ENCODE measurements at places on chromosomes 2 and 18.

DNA sequence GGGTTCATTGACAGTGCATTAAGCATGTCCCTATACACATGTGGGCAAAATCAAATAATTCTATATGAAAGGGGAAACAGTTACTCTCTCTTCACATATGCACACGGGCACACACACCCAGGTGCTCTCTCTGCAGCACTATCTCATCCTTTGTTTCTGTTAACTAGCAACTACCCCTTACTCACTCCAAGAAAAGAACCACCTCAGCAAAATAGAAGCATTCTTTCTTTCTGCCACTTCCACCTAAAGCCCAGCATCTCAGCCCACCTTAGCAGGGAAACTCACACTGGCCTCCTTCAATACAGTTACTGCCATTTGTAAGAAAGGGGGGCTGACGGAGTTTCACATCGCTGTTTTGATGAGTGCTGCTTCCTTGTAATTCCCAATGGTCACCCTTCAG lies 216.3 kb upstream of the ID2 start:
- no peak for DNase-seq

DNA sequence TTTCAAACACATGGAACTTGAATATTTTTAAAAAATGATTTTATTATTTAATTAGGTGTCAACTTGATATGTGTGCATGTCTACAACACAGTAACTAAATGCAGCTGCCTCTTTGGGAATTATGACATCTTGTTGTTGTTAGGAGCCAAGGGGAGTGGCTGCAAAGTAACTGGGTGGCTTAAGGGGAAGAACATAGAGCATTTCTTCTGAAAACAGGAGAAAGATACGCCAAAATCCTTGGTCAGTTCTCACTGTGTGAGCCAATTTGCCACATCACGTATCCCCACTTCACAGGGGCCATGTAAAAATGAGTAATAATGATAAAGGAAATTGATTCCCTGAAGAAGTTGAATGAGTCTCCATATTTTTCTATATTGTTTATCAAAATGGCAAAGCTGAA lies 309.8 kb upstream of the COL3A1 start:
- no peak for DNase-seq

GRCh38 chr2:230925879-230926765 lies 1.1 kb upstream of the GPR55 start:
- DNase-seq = no peak

DNA sequence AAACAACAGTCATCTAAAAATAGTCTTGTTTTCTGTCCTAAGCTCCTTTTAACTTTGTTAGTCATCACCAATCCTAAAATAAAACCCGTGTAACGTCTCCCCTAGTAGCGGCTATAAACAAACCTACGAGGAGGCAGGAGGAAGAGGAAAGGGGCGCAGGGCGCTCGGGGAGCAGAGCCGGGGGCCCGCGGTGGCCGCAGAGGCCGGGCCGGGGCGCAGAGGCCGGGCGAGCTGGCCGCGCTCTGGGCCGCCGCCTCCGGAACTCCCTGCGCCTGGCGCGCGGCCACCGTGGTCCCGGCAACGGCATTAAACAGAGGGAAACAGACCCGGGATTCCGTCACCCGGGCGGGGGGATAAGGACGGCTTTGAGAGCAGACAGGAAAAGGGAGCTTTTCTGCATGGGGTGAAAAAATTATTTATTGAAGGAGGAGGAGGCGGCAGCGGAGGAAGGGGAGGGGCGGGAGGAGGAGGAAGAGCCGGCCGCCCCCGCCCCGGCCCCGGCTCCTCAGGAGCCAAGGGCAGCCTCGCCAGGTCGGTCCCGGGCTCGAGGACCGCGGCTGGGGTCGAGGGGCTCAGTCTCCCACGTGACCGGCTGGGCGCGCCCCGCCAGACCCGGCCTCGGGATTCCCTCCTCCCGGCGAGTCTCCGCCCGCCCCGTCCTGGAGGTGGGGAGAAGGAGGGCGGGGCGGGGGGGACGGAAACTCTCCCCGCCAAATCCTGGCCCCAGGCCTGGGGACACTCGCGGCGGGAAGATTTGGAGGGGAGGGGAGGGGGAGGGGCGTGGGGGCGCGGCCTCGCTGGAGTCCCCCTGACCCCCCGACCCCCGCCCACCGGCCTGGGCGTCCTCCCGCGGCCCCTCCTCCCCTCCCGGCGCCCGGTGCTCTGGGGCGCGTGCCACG lies 1.8 kb upstream of the NFATC1 start:
- DNase-seq = peak; percentile 19

DNA sequence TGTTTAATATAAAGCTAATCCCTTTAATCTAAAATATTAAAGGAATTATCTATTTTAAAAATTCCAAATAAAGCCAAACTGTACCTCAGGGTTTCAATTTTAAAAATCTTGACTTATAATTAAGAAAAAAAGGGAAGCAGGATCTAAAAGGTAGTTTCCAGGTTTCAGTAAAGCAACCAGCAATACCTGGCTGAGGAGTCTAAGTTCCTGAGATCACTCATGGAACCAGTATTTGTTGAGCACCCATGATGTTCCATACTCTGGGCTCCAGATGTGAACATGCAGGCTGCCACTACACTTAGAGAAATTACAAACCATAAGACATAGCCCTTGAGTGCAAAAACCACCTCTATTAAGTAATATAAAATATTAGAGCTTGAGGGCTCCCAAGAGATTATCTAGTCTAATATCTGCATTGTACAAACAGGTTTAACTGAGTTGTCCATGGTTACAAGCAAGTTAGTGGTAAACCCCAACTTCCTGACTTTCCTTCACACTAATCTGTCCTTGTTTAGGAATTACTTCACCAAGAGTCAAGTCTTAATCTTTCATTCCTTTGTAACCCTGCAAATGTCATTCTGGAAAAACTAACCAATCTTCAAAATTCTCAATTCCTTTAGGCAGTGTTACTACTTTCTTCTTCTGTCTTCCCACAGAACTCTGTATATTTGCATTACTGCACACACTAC lies 49.2 kb downstream of the CLASP1 start:
- DNase-seq = no peak

DNA sequence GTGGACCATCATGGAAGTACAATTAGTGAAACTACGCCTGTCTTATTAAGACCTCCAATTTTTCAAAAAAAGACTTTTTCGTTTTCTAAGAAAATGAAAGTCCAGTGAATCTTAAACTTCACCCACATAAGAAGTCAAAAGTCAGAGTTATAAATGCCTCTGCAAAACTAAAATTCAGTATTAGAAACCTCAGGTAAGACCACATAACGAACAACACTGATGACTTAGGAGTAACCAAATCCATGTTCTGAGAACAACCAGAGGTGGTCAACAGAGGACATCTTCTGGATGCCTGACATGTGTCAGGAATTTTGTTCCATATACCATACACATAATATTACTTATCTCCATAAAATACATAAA lies 62.4 kb downstream of the RPL31 start:
- DNase-seq = no peak

- no peak for DNase-seq
These were observed 48.6 kb downstream of the POLE4 start for GRCh38 chr2:75007061-75007460.

DNA sequence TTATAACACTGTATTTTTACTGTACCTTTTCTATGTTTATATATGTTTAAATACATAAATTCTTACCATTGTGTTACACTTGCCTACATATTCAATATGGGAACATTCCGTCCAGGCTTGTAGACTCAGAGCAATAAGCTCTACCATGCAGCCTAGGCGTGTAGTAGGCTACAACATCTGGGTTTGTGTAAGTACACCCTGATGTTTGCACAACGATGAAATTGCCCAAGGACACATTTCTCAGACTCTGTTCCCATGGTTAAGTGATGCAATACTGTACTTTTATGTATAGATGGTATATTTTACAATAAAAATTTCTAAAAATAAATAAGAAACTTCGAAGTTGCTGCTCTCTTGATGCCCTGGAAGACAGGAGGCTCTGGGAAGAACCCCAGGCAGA lies 38.4 kb downstream of the YPEL5 start:
- DNase-seq = no peak
